ENCODE measurements at places on chromosomes 12 and 14. TPM values are rescaled to one million over a fixed set of nuclear protein-coding genes. Genes with fewer than 3 reads are reported as not detected.

PROX2 gene
- not detected for total RNA-seq

NKX2-1 gene
- not detected for total RNA-seq

AQP6 gene
- total RNA-seq = not detected

OTOGL gene
- 0.14 TPM for total RNA-seq

GPR68 gene
- 6.1 TPM for total RNA-seq

SLC17A8 gene
- total RNA-seq = not detected

KCNC2 gene
- not detected for total RNA-seq

ITGA7 gene
- 0.14 TPM for total RNA-seq

LIN7A gene
- total RNA-seq = 0.57 TPM

LRP1-AS gene
- not detected for total RNA-seq

RASAL1 gene
- total RNA-seq = not detected
